ENCODE measurements at places on chromosomes 4 and X. TPM values are rescaled to one million over a fixed set of nuclear protein-coding genes. Genes with fewer than 3 reads are reported as not detected.

- peak; percentile 94 for DNase-seq
These were observed 104.7 kb upstream of the NOCT start for GRCh38 chr4:138910914-138911336.

DNA sequence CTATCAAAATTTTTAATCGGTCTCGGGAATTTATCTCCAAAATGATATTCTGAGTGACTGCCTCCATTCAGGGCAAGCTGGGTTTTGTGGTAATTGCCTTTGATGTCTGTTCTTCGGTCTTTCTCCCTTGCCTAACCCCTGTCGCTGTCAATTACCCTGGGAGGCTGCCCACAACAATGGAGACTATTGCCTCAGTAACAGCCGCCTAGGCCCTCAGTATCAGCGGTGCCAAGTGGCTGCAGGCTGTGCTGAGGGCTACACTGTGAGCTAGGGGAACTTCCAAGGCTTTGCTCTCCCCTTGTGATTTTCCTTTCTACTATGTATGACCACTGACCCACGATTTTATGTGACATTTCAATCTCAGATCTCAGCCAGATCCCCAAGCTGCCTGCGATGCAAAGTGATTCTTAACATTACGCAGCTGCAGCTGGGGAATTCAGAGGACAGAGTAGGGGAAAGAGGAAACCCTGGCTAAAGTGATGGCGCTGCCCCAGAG, 36.3 kb upstream of the REST start:
- peak; percentile 39 for DNase-seq

DNA sequence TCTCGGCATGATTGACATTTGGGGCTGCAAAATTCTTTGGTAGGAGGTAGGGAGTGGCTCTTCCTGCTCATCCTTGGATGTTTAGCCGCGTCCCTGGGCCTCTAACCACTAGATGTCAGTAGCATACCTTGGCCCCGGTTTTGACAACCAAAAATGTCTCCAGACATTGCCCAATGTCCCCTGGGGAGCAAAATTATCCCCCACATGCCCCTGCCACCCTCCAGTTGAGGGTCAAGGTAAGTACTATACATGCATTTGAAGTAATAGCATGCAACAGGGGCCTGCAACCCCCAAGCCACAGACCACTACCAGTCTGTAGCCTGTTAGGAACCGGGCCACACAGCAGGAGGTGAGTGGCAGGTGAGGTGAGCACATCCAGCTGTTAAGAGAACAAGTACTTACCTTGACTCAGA, 17.6 kb upstream of the KIAA1210 start:
- peak; percentile 12 for DNase-seq

DNA sequence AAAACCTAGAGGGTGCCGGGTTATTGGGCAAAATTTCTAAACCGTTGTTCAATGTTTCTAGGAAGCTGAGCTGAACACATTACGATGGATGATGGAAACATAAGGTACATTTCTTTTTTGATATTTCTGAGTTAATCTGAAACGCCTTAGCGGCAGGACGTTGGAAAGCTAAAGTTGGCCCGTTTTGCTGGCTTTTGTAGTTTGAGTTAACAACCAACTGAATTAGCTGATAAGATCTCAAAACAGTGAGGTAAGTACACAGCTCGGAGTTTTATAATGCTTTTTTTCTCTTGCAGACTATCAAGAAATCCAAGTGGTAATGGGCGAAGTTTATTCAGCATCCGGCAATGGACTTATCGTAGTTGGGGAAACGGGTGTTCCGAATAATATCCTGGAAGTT, 73.5 kb downstream of the PRSS12 start:
- DNase-seq = no peak

GRCh38 chr4:57494821-57495220, 384.6 kb upstream of the IGFBP7 start:
- peak; percentile 36 for DNase-seq

GRCh38 chrX:136810493-136810892, 29.8 kb upstream of the ARHGEF6 start:
- DNase-seq = no peak

- peak; percentile 64 for DNase-seq
These were observed 36.4 kb upstream of the CD99 start for GRCh38 chrX:2654436-2655340.

- DNase-seq = no peak
These were observed 133.7 kb downstream of the AMELX start for GRCh38 chrX:11426712-11427452.

Gene FRMD7
- not detected for polyA plus RNA-seq
